Cardiac septum (tissue), 1 donor: ENCODE measurements at places on chromosomes 4 and X.

GRCh38 chrX:68462653-68463052 is 29.4 kb upstream of the OPHN1 start:
- no peak for DNase-seq

GRCh38 chr4:86840858-86841257 is 8.3 kb downstream of the SLC10A6 start:
- DNase-seq = no peak

DNA sequence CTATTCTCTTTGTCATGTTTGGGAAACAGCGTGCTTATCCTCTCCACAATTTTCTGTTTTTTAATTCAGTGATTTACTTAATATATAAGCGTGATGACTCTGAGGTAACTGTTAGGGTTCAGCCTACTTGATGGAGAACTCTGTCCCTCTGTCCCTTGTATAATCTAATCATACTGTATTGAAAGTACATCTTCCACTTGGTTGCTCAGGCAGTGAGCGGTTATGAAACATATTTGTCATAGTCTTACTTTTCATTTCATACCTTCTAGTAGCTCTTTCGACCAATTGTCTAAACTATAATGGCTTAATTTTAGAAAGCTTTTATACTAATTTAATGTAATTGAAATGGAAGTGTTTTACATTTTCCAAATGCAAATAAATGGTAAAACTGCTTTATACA is 469.0 kb downstream of the TLL1 start:
- no peak for DNase-seq

DNA sequence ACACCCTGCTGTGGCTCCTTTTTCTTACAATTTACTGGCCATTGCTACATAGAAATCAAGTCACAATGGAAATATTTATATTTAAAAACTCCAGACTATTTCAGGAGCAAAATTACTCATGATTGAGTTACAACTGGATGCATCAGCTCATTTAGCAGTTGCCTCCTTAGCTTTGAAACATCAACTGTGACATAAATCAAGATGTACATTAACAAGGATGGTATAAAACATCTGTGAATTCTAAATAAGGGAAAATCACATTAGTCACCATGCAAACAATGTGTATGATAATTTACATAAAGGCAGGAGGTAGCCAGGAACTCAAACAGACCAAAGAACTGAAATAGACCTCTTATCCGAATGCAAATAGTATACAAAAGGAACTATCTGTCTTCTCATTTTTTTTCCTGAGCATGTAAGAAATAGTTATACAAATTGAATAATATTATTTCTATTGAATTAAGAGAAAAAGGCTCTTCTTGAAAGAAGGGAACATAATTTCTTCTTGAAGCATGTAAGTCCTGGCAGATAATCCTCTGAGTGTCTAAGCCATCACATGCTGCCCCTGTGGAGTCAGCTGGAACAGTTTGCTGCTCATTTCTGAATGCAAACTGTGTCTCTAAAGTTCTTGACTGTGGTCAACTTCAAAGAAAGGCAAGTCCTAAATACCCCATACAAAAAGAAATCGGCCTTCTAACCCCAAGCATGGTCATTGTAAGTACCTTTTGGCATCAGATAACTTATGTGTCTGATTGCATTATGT is 151.2 kb downstream of the NAA11 start:
- DNase-seq = no peak

GRCh38 chrX:101393530-101394305 is 2.9 kb downstream of the RPL36A start:
- DNase-seq = no peak

DNA sequence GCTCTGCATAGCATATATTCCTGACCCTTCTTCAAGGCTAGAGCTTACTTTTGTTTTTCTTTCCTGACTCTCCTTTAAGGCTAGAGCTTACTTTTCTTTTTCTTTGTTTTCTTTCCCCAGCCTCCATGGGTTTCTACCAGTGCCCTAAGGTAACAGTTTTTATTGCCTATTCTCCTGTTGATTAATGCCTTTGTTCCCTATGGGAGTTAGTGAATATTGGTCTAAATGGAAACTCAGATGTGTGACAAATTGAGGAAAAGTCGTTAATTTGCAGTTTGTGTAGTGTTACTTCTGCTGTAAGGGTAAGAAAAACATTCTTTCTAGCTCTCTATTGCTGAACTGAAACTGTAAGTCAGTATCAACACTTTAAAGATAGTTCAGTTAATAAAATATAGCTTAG is 358.7 kb downstream of the IL15 start:
- DNase-seq = no peak

- DNase-seq = peak; percentile 66
These were observed 45.2 kb downstream of the HTRA3 start for GRCh38 chr4:8314691-8315255.

- no peak for DNase-seq
These were observed 57.5 kb upstream of the ZCCHC13 start for GRCh38 chrX:74246524-74246923.

DNA sequence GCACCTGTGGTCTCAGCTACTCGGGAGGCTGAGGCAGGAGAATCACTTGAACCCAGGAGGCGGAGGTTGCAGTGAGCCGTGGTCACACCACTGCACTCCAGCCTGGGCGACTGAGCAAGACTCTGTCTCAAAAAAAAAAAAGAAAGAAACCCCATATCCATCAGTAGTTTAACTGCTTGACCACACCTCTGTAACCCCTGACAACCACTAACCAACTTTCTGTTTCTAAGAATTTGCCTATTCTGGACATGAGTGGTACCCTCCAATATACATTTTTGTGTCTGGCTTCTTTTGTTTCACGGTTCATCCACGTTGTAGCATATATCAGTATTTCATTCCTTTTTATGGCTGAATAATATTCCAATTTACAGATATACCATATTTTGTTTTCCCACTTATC is 9.1 kb downstream of the PPAT start:
- no peak for DNase-seq

GRCh38 chr4:110865611-110866259 is 242.9 kb upstream of the PITX2 start:
- no peak for DNase-seq

DNA sequence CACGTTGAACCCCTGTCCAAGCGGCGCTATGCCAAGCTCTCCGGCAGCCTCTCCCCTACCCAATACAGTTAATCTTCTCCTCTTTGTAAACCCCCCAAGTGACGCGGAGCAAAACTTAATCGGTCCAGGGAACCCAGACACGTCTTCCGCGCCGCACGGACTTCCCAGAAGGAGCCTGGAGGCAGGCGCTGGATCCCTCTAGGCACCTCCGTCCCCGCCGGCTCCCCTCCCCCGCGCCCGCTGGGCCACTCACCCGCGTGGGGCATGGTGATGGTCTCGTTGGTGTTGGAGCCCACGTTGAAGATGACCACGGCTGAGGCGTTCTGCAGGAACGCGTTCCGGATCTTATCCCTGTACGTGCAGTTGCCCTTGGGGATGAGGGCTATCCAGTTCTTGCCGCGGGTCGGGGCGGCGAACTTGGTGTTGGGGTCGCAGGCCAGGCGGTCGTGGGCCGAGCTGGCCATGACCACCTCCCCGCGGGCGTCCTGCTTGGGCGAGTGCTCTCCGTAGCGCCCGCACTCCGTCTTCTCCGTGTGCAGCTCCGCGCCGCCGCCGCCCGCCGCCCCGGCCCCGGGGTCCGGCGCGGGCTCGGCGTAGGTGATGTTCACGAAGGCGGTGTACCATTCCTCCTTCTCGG is 1.1 kb downstream of the RNF150 start:
- DNase-seq = no peak

DNA sequence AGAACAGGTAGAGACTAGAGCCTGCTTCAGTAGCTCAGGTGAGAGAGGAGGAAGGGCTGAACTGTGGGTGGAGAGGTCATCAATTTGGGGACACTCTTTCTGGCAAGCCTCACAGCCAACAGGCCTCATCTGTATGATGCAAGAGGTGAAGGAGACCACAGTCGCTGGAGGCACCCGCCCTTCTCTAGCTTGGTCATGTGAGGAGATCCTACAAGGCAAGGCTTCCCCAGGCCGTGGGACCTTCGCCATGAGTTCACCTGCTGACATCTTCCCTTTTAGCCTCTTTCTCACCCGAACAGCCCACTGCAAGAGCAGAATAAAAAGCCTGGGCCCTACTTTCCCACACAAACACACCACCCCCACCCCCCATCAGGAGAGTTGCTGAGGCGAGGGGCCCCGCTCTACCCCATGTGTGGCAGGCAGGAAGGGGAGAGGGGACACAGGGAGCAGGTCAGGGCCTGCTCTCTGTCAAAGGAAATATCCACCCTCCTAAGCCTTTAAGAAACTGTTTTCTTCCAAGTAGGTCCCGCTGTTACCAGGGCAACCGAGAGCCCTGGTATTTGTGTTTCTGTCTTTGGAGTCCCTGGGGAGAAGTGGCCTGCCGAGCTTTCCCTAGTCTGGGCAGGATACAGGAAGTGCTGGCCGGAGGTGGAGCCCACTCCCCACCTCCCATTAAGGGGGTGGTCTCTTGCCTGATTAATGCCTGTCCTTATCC is 8.1 kb downstream of the RTL5 start:
- DNase-seq = no peak

DNA sequence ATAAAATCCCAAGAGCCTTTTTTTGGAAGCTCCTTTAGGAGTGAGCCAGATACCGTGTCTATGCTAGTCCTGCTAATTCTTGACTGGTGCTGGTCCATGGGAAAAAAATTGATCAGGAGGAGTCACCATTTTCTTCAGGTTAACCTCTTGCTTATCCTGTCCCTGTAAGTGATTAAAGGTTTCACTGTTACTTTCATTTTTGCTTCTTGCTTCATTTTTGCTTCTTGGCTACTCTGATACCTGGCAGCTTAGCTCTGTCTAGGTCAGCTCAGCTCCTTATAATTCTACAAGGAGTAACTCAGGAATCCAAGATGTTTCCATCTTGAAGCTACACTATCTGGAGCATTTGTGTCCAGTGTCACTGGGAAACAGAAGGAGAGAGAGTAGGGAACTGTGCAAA is 45.7 kb downstream of the AFM start:
- no peak for DNase-seq

DNA sequence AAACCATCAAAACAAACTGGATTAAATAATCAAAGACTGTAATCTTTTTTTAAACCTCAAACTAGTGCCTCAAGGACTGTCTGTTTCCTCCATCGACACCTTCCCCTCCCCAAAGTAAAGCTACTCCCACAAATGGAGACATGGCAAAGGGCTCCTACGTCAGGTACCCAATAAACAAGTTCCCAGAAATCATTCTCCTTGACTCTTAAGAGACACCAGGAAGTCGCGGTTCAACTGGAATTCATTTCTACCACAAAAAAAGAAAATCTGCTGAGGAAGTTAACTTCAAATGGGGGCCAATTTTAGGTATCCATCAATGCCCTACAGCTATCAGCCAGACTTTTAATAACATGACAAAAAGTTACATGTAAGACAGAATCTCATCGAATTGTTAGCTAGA is 2.5 kb downstream of the RPS4X start:
- DNase-seq = no peak

DNA sequence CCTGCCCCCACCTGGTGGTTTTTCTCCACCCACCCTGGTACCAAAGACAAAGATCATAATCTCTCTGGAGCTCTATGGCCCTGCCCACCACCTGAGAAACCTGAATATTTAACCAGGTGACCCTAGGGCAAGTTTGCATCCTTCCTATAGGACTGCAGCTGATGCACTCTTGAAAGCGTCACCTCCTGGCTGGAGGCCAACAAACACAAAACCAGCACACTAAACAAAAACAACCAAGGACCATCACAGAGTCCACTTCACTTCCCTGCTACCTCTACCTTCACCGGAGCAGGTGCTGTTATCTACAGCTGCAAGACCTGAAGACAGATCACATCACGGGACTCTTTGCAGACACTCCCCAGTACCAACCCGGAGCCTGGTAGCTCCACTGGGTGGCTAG is 296.7 kb upstream of the FGF13 start:
- DNase-seq = no peak

DNA sequence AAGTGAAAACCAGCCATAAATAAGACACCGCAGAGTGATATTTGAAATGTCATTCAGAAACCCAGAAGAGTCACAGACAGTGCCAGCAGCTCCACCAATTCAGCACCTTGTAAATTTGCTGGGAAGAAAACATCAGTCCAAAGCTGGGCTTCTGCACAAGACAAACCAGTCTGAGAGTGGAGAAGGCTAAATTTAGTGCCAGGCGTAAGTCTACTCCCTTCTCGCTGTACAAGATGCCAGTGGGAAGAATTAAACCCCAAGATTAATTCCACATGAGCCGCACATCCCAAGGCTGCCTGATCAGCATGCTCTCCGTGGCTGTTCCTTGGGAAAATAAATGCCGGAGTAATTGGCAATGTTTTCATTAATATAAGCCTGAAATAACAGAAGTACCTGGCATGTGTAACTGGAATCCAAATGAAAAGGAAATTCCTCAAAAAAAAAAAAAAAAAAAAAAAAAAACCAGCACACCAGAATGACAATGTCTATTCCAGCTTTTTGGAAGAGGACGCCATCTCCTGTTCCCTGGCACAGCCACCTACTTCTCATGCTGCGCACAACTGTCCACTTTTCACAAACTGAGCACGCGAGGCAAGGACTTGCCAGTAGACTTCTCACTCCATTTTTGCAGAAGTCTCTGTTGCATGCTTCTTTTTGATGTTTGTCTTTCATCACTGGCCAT is 95.5 kb downstream of the NSUN7 start:
- DNase-seq = peak; percentile 31

DNA sequence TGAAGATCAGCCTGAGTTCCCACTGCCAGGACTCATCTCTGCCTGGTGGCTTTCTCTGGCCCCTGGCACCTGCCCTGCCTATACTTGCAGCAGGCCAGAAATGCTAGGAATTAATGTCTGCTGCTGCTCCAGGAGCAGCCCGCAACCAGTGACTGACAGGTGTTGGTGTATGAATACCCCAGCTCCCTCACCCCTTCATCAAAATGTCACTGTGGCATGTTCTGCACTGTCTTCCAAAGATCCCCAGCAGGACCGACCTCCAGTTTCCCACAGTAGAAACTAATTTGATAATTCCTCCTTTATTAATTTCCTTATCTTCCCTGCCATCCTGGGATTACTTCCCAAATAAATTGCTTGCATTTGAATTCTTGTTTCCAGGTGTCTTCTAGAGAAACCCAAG is 425.4 kb downstream of the BCOR start:
- no peak for DNase-seq

DNA sequence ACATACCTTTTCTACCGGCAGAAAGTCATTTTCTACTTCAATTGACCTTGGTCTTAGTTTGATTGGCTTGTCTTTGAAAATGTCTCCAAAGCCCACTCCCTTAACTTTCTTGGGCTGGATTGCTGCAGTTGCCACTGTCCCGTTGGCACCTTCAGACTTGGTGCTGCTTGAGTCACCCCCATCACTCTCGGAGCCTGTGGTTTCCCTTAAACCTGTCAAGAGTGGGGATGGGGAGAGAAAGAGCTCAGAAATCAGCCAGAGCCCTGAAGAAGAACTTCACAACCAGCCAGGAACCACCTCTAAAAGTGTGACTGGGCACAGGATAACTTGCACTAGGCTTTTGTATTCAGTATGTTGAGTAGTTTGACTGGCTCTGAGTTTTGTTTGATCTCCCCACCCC is 168.5 kb upstream of the MAP3K15 start:
- DNase-seq = no peak

- no peak for DNase-seq
These were observed 695 bp downstream of the MTM1 start for GRCh38 chrX:150569155-150569477.

GRCh38 chrX:120428309-120428708 is 40.8 kb downstream of the LAMP2 start:
- no peak for DNase-seq

- no peak for DNase-seq
These were observed 178.6 kb upstream of the MAMLD1 start for GRCh38 chrX:150184491-150184890.
